Stimulated activated naive CD4-positive, alpha-beta T cell treated with Interleukin-2 at 50 U/mL for 16 hours (primary cell): ENCODE measurements at places on chromosomes 6 and 20.

DNA sequence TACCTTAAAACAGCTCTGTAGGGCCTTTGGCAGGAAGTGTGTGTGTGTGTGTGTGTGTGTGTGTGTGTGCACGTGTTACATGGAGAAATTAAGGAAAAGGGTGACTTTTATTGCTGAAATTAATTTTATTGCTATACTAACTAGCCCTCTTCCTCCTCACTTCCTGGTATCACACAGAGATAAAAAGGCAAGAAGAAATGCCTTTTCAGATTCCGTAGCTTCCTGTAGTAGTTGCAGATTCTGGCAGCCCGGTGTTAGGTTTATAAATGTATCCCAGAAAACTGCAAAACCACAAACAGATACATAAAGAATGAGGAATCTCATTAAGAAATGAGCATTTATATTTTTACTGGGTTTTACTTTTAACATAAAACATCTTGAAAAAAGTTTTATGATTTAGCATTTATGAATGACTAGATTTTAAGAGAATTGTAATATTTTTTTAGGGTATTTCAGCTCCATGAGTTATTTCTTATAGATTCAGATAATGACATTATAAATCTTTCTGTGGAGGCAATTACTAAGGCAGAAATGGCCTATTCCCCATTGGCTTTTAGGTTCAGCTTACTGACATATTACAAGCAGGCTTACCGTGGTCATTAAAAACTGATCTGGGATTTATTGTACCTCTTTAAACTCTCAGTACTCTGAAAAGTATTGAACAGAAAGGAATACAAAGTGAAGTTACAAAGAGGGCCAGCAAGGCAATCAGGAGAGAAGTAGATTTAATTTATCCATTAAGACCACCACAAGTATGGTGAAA is 249.1 kb upstream of the TSHZ2 start:
- no peak for DNase-seq

DNA sequence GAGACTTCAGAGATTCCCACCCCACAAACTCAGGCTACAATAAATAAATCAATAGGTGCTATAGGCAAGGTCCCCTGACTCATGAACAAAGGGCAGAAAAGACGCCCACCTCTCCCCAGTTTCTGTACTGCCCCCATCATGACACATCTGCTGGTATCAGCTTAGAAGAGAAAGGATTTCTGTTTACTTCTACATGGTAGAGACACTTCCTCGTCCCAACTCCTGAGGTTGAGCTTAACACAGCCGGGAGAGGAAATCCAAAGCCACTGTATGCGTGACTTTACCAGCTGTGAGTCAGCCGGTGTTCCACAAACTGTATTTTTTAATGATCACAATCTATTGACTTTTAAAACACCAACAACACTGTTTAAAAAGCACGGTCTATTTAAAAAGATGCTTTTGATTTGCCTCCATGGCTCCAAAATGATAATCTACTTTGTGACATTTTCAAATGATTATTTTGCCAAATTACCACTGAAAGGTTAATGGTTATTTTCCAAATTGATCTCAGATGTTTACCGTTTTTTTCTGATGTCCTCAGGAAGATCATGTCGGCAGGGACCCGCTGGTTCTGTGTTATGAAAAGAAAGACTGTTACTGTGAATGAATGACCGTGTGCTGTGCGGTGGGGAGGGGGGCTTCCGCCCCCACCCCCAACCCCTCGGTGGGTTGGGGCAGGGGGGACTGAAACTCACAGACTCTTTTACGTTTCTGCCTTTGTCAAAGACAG is 72.5 kb downstream of the ATP9A start:
- DNase-seq, result peak; percentile 19

DNA sequence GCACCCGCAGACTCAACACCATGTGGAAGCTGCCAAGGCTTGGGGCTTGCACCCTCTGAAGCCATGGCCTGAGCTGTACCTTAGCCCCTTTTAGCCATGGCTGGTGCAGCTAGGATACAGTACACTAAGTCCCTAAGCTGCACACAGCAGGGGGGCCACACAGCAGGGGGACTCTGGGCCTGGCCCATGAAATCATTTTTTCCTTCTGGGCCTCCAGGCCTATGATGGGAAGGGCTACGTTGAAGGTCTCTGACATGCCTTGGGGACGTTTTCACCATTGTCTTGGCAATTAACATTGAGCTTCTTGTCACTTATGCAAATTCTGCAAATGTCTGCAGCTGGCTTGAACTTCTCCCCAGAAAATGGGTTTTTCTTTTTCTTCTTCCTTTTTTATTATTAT is 103.3 kb downstream of the SLC16A10 start:
- no peak for DNase-seq

- DNase-seq, result no peak
Observed at GRCh38 chr6:71486461-71486860, 197.8 kb downstream of the OGFRL1 start.

- DNase-seq, result no peak
Observed at GRCh38 chr20:36794116-36794474, 20.5 kb upstream of the DSN1 start.

- no peak for DNase-seq
Observed at GRCh38 chr6:107047807-107048206, 19.8 kb downstream of the MTRES1 start.

DNA sequence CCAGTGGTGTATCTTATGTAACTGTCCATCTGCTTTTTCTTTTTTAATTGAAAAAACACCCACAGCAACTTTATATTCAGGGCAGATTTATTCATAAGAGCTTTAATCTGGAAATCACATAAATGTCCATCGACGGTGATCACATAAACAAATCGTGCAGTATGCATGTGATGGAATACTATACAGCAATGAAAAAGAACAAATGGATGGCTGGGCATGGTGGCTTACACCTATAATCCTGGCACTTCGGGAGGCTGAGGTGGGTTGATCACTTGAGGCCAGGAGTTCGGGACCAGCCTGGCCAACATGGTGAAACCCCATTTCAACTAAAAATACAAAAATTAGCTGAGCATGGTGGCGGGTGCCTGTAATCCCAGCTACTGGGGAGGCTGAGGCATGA is 39.1 kb downstream of the VSTM2L start:
- no peak for DNase-seq

- no peak for DNase-seq
Observed at GRCh38 chr6:37480951-37481534, 18.6 kb downstream of the CCDC167 start.

DNA sequence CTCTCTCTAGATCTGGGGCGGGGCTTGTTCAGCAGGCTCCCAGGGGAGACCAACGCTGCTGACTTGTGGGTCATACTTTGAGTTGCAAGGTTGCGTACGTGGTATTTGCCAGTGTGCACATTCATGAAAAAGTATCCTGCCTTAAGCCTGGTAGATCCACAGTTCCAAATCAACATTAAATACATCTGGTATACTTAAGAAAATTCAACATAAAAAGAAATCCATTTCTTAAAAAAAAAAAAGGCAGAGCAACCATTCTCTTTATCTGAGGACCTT is 81.4 kb downstream of the SLC22A3 start:
- DNase-seq, result no peak

- DNase-seq, result peak; percentile 75
Observed at GRCh38 chr6:136607932-136608772, 57.9 kb upstream of the MAP7 start.

DNA sequence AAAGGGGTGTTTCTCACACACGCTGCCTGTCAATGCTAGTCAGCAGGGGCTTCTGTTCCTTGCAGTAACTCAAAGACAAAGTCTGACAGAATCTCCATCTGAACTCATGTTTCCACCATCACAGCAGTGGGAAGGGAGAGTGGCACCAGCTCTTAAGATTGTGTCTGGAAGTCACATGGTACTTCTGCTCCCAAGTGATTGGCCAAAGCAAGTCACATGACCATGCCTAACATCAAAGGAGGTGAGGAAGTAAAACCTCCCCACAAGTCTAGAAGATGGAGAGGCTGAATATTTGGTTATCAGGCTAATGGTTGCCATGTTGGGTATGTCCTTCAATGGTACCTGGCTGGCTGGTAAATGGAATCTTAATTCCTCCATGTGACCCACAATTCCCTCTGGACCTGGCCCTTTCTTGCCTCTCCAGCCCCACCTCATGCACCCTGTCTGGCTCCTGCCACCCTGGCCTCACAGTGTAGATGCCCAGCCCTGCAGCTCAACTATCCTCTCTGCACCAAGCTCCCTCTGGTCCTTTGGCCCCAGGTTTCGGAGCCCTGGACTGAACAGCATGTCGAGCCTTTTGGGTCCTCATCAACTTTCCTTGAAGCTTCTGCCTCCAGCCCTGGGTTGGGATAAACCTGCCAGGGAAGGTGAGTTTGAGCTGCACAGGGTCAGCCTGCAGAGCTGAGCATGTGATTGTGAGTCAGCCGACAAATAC is 51.0 kb upstream of the PMEPA1 start:
- no peak for DNase-seq

DNA sequence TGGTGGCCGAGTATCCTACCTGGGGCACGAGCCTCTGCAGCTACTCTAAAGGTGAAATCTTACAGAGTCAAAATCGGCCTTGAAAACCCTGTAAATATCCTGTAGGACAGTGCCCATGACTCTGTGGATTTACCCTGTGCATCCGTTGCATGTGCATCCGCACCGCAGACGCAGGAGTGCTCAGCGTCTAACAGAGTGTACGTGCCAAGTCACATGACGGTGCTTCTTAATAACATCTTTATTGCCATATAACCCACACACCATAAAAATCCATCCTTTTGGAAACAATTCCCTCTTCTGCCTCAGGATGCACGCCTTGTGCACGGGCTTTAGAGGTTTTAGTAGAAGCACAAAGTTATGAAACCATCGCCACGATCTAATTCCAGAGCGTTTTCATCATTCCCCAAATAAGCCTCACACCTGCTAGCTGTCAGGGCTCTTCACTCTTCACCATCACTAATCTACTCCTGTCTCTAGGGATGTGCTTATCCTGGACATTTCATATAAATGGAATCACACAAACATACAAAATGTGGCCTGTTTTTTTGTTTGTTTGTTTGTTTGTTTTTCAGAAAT is 384.5 kb upstream of the SULF2 start:
- DNase-seq, result no peak

GRCh38 chr20:10074513-10074912 is 39.7 kb downstream of the ANKEF1 start:
- no peak for DNase-seq

DNA sequence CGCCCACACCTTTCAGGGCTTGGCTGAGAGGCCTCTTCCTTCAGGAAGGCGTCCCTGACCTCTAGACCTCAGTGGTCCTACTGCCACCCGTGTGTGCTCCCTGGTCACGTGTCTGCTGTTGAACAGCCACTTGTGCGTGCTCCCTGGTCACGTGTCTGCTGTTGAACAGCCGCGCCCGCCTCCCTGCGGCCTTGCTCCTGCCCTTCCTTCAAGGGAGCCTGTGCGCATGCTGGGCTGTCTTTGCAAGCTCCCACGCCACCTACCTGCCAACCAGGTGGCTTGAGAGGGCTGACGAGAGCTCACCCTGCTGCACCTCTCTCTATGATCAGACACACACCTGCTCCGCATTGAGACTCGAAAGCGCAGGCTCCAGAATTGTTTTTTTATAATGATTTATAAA is 179.3 kb downstream of the BMP7 start:
- DNase-seq, result no peak

DNA sequence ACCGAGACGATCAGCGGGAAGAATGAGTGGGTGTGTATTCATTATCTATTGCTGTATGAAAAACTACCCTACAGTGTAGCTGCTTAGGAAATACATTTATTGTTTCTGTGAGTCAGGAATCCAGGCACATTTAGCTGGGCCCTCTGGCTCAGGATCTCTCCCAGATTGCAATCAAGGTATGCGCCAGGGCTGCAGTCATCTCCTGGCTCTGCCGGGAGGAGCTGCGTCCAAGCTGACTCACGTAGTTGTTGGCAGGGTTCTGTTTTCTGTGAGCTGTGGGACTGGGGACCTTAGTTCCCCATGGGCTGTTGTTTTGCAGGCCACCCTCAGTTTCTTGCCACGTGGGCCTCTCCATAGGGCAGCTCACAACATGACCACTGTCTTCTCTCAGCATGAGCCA is 68.2 kb upstream of the FUCA2 start:
- no peak for DNase-seq

DNA sequence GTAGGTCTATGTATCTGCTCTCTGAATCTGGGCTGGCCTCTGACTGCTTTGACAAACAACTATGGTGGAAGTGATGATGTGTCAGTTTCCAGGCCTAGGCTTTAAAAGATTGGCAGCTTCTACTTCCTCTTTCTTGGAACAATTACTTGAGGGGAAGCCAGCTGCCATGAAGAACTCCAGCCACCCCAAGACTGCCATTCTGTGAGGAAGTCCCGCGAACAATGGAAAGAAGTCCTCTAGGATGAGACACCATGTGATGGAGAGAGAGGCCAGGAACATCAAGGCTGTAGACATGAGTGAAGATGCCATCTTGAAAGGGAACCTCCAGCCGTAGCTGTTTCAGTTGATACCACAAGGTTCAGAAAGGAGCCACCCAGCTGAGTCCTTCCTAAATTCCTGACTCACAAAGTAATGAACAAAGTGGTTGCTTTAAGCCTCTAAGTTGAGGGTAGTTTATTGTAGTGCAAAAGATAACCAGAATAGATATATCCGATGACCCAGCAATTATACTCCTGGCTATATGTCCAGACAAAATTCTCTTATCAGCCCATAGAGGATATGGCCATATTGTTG is 15.3 kb upstream of the TCF15 start:
- no peak for DNase-seq

DNA sequence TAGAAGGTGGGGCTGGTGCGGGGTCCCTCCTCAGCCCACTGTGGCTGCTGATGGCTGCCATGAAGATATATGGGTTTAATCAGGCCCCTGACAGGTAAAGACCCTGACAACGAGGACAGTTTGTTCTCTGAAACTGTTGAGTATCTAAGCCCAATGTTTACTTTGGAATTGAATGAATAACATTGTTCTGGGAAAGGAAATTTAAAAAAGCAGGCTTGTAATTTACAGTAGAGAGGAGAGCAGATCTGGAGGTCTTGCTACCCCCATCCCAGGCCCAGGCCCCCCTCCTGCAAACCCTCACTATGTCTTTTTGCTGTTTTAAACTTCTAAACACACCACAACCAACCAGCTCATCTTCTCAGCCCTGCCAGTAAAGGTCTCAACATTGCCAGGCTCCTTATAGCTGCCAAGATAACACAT is 171.3 kb downstream of the CDC5L start:
- no peak for DNase-seq

- no peak for DNase-seq
Observed at GRCh38 chr20:58137236-58137635, 91.2 kb downstream of the ANKRD60 start.

DNA sequence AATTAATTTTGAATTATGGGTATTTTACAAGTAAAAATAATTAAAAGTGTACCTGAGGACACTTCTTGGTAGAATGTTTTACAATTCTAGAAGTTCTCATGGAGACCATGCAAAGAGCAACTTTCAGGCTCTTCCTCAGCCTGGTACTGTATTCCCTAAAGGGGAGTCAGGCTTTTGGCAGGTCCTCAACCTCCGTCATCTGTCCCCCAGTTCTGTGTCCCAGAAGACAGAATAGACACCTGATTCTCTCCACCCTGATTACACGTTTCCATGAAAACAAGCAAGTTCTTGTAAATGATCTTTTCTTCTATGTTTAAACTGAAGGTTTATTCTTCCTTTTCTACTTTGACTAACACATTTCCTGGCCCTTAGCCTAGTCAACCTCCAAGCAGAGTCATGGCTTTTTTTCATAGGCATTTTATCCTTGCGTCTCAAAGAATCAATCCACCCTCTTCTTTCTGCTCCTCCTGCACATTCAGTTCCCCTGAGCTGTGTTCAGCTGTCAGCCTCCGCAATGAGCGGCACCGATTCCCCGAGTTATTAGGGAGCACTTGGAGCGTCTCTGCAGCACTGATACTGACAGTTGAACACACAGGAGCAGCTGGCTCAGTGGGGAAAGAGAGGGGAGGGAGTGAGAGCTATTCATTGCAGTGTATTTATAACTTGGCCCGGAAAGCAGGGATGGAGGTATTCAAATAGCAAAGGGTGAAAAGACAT is 1082.4 kb upstream of the MAP3K7 start:
- DNase-seq, result no peak
